ENCODE measurements at places on chromosomes 7 and 10.

DNA sequence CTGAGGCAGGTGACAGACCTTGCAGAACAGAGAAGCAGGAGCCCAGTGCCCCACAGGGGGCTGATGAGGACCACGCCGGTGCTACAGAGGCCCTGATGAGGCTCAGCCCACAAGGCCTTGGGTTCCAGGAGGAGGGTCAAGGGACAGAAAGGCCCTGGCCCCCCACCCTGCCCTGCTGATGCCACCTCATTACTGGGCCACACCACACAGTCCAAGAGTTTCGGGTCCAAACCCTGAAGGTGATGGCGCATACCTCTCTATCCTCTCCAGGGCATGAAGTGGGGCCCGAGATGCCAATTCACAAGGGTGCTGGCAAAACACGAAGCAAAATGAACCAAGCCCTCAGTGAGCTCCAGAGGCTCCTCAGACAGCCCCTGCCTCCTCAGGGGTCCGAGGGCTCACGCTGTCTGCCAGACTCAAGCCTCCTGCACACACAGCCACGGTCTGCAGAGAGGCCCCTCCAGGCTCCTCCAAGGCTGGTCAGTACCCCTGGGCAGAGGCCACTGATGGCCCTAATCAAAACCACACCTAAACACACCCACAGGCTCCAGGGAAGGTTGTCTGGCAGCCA is 32.3 kb downstream of the RASGEF1A start:
- no peak for DNase-seq

GRCh38 chr7:19989906-19990305 is 216.5 kb upstream of the TMEM196 start:
- DNase-seq: no peak

GRCh38 chr10:119166118-119166500 is 595 bp upstream of the SFXN4 start:
- no peak for DNase-seq

DNA sequence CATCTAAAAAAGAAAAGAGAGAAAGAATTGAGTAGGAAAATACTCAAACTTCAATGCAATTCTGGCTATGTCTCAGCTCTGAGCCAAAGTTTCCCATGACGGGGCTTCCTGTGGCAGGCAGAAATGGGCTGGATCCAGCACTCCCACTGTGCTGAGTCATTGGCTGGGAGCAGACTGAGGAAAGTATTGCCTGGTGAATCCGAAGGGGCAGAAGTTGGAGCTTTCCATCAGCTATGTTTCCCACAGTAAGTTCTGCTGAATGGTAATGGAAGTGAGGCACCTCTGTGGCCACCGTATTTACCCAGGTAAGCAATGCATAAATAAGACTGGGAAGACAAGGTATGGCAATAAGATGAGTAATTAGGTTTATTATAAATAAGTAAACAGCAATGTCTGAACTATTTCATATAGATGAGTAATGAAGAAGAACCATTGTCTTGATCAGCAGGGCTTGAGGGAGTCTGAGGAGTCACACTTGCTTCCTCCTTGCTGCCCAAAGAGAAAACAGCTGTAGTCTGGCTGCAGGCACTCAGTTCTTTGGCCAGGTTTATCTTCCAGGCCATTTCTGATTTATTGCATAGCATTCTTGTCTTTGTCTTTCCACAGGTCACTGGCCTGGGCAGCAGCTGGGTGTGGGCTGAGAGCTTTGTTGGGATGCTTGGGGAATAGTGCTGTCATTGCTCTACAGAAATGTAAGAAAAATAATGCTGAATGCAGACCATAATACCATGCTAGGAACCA is 255.3 kb downstream of the DNAJB9 start:
- no peak for DNase-seq

DNA sequence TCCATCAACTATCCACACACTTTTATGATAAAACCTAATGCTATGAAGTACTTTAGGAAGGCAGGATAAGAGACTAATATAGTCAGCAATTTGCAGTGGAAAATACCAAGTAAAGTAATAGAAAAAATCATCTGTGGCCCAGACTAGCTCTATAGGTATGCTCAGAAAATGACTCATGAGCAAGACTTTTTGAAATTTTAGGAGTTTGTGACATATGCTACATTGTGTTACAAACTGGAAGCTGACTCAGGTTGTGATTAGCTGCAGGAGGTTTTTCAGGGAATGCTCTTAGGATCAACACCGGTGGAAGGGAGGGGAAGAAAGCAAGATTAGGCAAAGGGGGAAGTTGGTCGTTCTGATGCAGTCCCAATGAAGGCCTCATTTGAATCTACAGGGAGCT is 56.1 kb downstream of the FEZF1 start:
- DNase-seq: no peak

GRCh38 chr10:73981812-73982211 is 16.1 kb upstream of the VCL start:
- DNase-seq: no peak

GRCh38 chr10:83182076-83182475 is 957.2 kb upstream of the GHITM start:
- no peak for DNase-seq

- DNase-seq: no peak
Observed at GRCh38 chr7:38748056-38748610, 117.0 kb upstream of the AMPH start.

GRCh38 chr7:92781117-92781720 is 55.2 kb downstream of the CDK6 start:
- no peak for DNase-seq

GRCh38 chr7:120941856-120942255 is 8.7 kb upstream of the ING3 start:
- no peak for DNase-seq

- DNase-seq: peak; percentile 77
Observed at GRCh38 chr10:103598654-103599115, 105.2 kb downstream of the NEURL1 start.

DNA sequence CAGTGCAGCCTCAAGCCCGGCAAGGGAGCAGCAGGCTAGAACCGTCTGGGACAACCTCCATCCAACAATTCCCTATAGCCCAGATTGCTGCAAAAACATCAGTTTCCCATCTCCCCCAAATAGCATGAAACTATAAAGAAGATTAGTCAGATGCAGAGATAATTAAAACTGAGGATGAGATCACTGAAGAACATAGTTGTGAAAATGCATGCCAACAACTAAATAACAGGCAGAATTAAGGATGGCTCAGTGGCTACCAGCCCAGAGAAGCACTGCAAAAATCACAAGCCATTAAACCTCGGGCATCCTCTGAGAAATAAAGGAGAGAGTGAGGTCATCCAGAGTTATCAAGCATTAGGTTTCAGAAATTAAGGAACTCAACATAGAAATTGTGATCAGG is 427.1 kb downstream of the TNS3 start:
- DNase-seq: no peak

- no peak for DNase-seq
Observed at GRCh38 chr7:125122173-125122572, 192.5 kb upstream of the POT1 start.

DNA sequence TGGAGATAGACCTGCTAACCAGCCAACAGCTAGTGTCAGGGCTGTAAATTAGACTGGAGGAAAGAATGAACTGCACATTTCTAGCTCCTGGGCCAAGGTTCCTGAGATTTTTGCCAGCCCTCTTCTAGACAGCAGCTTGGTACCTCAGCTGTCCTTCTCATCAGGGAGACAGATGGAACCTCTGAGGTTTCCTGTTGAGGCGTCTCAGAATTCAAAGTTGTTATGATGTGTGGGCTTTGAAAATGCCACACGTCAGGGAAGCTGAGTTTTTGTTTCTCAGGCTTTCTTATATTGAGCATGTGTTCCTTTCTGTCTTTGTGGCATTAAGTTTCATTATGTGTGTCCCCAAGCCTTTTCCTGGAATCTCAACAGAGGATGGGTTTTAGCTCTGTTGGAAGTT is 736.6 kb downstream of the AUTS2 start:
- DNase-seq: no peak

GRCh38 chr7:16647435-16647960 is 1.5 kb downstream of the BZW2 start:
- DNase-seq: no peak

GRCh38 chr10:131134001-131134576 is 177.4 kb downstream of the TCERG1L start:
- no peak for DNase-seq

- peak; percentile 64 for DNase-seq
Observed at GRCh38 chr10:95906677-95907455, 909 bp upstream of the CC2D2B start.

GRCh38 chr7:73718438-73718881 is 1.0 kb downstream of the STX1A start:
- DNase-seq: no peak

DNA sequence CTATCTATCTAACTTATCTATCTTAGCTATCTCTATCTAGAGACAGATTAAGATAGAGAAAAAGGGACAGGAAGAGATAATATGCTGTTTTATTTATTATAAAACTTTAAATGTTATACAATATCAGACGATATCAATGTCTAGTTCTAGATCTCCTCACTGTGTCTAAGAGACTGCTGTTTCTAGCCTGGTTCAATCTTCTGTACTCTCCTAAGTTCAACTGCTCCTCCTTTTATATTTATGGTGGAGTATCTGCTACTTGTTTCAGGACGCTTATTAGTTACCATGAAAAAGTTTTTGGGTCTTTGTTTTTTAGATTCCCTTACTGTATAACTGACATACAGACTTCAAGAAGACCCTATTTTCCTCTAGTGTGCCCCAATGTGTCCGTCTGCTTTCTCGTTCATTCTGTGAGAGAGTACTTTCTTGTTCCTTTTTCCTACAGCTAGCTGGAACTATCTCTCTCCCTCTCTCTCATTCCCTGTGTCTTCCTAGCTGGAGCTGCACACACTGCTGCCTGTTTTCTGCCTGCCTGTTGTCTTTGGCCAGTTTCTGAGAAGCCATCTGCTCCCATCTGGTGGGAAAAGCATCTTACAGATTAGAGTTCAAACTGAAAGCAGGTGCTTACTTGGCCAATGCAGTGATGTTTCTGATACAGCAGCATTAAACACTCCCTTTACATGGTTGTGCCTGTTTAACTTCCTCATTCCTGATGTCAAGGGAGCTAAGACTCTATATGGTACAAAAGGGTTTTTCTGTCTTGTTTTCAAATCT is 49.4 kb upstream of the ARL4A start:
- DNase-seq: no peak

DNA sequence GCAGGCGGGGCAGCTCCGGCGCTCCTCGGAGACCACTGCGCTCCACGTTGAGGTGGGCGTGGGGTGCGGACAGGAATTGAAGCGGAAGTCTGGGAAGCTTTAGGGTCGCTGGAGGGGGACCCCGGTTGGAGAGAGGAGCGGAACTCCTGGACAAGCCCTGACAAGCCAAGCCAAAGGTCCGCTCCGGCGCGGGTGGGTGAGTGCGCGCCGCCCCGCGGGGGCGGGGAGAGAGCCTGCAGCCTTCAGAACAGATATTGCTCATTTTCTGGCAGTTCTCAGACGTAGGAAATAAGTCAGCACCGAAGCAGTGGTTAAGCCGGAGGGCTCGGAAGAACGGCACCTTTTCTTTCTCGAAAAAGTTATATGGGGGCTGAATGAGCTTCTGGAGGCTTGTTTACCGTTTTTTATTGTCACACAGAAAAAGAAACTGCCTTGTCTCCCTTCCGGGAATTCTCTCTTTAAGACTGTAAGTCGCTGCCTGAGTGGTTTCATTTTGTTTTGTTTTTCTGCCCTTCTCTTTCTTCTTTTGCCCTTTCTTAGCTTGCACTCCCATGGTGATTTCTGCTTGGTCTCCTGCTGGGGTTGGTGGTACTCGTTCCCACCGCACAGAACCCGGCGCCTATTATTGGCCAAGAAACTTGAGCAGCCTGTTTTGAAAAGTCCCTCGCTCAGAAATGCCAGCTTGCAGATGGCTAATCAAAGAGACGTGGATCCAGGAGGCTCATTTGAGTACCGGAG is 732 bp downstream of the FAS start:
- DNase-seq: peak; percentile 71

DNA sequence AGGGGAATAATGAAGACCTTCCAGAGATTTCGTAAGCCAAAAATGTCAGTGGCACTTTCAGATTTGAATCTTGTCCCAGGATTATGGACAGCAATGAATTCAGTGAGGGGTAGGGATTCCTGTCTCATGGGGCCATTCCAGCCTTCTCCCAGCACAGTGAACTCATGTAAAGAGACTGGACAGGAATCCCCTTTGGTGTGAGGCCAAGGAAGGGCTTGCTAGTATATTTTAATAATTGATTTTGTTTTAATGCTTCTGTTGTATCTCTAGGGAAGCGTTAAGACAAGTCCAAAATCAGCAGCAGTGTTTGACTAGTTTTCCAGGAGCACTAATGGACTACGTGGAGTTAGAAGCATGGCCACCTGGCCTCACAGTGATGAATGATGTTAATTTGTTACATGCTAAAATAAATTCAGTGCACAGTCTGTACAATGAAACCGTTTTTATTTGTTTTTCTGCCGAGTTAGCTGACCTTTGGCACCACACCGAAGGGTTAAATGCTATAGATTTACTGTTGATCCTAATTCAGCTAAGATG is 214.0 kb upstream of the DKK1 start:
- no peak for DNase-seq

GRCh38 chr7:131431289-131431688 is 103.6 kb downstream of the MKLN1 start:
- no peak for DNase-seq

DNA sequence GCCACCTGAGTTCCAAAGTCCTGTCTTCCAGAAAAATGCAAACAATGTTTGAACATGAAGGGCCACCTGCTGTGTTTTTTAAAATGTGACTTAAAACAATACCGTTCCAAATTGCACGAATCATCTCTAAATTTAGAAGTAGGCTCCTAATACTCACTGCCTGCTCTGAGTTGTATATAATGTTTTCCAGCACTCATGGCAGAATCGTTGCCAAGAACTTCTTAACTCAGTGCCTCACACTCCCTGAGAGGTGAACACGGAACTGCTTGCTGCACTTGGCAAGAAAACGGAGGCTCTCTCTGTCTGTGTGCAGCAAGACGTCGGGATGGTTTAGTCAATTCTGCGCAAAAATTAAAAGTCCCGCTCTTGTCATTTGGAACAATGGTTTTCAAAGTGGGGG is 757.3 kb upstream of the AUTS2 start:
- no peak for DNase-seq

- no peak for DNase-seq
Observed at GRCh38 chr7:55469271-55469681, 103.0 kb downstream of the VOPP1 start.

- DNase-seq: no peak
Observed at GRCh38 chr7:5053175-5053574, 7.5 kb downstream of the RBAK start.

All from GM13976 (cell line).